NCI-H1105 (cell line): ENCODE measurements at places on chromosomes 1 and 21.

- DNase-seq = no peak
Observed at GRCh38 chr1:50955116-50955515, 5.0 kb downstream of the FAF1 start.

- no peak for DNase-seq
Observed at GRCh38 chr1:7117399-7118281, 332.4 kb downstream of the CAMTA1 start.

- DNase-seq = no peak
Observed at GRCh38 chr1:1815606-1816281, 37.5 kb upstream of the NADK start.

DNA sequence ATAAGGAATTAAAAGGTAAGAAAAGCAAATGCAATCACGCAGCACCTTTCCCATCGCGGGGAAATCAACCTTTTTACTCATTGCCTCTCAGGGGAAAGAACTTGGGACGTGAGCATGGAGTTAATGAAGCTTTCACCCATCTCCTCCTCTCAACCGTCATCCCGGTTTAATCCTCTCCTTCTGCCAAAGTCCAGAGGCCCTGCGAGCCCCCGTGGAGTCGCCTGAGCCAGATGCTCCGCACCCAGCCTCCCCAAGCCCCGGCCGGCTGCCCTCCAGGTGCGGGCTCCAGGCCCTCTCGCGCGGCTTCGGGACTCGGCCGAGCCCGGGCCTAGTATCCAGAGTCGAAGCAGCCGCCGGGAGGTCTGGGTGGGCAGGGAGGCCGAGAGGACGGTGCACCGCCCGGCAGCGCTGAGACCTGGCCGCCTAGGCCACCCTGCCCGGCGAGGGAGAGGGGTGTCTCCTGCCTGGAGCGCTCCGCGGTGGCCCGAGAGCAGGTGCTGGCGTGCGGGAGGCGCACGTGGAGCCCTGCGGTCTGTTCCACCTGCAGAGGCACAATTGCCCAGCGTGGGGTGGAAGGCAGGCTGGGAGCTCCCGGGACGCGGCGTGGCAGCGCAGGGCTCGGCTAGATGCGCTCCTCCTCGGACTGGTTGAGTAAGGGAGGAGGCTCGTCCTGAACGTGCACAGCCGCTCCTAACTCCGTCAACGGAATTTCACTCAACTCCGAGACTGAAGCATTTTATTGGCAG lies 218.5 kb downstream of the SDCCAG8 start:
- DNase-seq = no peak

DNA sequence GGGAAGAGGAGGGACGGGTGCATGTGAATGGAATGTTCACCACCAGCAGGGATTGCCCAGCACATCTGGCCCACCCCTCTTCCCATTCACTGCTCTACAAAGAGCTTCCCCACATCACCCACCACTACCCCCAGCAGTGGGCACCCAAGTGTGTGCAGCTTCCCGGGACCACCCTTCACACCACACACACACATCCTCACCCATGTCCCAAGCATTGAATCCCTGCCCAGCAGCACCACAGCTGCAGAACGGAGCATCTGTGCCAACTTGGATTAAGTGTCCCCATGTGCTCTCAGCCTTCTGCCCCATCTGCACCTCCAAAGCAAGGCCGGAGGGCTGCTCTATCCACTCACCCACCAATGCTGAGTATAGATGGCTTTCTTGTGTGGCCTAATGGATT lies 141.4 kb downstream of the PSMG1 start:
- no peak for DNase-seq

DNA sequence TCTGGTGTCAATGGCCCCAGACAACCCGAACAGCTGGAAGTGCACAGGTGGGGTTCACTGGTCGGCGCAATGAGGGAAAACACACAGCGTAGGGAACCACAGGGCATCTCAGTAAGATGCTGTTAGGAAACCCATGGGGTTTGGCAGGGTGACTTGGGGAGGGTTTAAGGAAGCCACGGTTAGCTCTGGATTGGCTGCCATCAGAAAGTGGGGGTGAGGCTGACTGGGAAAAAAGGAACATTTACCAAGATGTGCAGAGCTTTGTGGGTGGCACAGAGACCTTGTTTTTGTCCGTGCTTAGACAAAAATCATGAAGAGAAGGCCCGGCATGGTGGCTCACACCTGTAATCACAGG lies 11.0 kb downstream of the ALDH4A1 start:
- DNase-seq = no peak

- peak; percentile 85 for DNase-seq
Observed at GRCh38 chr1:188170411-188170810, 1341.7 kb downstream of the PLA2G4A start.

GRCh38 chr1:228098323-228098931 lies 4.7 kb downstream of the C1orf35 start:
- no peak for DNase-seq

DNA sequence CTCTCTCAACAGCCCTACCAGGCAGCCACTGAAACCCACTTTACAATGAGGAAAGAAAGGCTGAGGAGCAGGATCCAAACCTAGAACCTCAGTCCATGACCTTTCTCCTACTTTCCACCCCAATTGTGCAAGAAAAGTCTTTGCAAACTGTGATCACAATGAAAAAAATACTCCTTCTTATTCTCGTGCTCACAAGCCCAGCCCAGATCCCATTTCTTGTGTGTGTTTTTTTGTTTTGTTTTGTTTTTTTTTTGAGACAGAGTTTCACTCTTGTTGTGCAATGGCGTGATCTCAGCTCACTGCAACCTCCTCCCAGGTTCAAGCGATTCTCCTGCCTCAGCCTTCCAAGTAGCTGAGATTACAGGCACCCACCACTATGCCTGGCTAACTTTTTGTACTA lies 97.7 kb downstream of the CRYAA start:
- DNase-seq = no peak

- DNase-seq = no peak
Observed at GRCh38 chr1:41385398-41386195, 24.4 kb downstream of the FOXO6 start.

GRCh38 chr1:212791261-212791675 lies 309 bp downstream of the NSL1 start:
- DNase-seq = no peak

GRCh38 chr21:27201197-27201596 lies 234.3 kb upstream of the ADAMTS5 start:
- no peak for DNase-seq

- DNase-seq = no peak
Observed at GRCh38 chr1:235996048-235996785, 68.7 kb downstream of the NID1 start.

GRCh38 chr1:94622757-94623156 lies 81.2 kb upstream of the F3 start:
- no peak for DNase-seq

DNA sequence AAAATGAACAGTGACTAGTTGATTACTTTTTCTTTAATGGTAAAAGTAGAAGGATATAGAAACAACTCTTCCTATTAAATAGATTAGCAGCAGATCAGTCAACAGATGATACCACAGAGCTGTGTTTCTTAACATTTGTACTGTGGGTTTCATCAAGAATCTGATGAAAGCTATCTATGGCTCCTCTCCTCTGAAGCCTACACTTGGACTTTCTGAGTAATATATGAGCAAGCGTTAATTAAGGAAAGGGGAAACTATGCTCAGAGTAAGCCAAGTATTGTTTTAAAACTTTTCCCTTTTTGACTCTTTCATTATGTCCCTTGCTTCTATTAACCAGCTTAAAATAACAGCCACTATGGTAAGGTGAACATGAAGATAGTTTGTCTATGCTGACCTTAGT lies 10.8 kb downstream of the ARID4B start:
- no peak for DNase-seq

GRCh38 chr21:15604413-15604812 lies 125.4 kb upstream of the USP25 start:
- DNase-seq = no peak

GRCh38 chr1:221335161-221336101 lies 406.5 kb downstream of the DUSP10 start:
- DNase-seq = no peak

DNA sequence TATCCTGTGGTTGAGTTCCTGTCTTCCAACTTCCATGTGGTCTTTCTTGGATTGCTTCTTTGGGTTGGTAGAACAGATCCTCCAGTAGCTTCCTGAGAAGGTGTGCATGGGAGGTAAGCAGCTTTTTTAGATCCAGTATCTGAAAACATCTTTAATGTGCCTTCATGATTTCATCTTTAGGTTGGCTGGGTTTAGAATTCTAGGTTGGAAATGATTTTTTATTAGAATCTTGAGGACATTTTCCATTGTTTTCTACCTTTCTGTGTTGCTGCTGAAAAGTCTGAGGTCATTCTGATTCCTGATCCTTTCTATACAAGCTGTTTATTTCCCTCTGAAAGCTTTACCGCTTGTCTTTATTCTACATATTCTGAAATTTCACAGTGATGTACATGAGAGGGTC lies 94.8 kb downstream of the PEX14 start:
- no peak for DNase-seq

- no peak for DNase-seq
Observed at GRCh38 chr1:91073299-91073698, 51.5 kb upstream of the ZNF644 start.

DNA sequence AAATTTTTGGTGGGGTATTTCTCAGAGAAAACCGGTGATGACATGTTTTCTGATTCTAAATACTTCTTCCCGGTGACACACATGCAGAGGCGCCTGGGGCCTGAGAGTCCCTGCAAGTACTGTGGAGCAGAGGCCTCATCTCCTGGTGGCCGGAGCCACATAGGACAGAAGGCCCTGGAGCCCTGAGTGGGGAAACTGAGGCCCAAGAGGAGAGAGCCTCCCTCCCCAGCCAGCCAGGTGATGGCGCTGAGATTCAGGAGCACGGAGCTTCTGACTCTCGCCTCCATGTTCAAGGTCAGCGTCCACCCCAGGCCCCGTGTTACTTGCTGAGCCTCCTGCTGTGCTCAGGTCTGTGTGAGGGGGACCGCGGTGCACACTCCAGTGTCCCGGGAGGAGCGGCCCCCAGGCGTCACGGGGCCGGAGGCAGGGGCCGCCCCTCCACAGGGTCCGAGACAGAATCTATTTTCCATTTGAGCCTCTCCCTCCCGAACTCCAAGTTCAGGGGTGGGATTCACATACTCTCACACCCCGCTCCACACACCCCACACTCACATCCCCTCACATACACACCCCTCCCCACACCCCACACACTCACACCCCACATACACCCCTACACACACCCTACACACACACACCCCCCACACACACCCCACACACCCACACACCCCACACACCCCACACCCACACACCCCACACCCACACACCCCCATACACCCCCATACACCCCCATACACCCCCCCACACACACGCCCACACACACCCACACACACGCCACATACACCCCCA lies 43.8 kb downstream of the SLX9 start:
- DNase-seq = no peak

- DNase-seq = no peak
Observed at GRCh38 chr1:74834261-74834660, 101.3 kb downstream of the TYW3 start.

DNA sequence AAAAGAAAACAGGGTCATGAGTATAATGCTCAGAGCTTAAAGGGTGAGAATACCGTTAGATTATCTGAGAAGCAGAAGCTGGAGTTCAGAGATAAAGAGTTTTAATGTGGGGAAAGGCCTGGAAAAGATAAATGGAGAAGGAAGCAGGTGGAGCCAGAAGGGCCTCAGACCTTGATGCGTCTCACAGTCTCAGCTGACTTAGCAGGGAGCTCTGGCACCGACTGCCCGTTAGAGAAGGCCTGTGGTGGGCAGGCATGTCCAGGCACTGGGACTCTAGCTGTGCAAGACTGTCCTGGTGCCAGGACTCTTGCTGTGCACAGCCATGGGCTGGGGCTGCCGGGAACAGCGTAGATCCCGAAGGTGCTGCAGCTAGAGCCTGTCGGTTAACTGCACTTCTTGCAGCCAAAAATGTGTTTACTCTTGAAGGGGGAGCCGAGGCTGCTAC lies 3.8 kb upstream of the SLAMF9 start:
- DNase-seq = no peak

GRCh38 chr1:20370698-20371097 lies 80.0 kb downstream of the VWA5B1 start:
- peak; percentile 59 for DNase-seq

DNA sequence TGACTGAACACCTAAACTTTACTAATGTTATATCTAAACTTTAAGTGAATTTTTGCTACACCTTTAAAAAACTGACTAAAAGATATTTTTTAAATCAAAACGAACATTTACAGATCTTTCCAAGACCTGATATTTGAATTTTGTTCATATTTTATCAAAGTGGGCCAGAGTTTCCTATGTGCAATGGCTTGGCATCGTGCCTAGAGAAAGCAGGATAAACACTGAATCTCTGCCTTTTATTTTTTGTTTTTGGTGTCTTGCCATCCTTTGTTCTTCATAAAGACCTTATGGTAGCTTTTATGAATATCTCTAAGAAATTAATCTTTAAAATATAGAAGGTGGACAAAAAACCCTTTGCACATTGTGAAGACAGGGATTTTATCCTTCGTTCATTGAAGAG lies 25.8 kb upstream of the VPS26C start:
- no peak for DNase-seq

GRCh38 chr1:2573250-2573920 lies 13.2 kb upstream of the PRXL2B start:
- no peak for DNase-seq

DNA sequence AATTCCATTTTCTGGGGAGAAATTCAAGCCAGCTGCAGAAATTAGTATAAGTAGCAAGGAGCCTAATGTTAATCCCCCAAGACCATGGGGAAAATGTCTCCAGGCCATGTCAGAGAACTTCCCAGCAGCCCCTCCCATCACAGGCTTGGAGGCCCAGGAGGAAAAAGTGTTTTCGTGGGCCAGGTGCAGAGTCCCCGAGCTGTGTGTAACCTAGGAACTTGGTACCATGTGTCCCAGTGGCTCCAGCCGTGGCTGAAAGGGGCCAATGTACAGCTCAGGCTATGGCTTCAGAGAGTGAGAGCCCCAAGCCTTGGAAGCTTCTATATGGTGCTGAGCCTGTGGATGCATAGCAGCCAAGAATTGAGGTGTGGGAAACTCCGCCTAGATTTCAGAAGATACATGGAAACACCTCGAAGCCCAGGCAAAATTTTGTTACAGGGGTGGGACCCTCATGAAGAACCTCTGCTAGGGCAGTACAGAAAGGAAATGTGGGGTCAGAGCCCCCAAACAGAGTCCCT lies 286.3 kb downstream of the MATN1 start:
- no peak for DNase-seq

- no peak for DNase-seq
Observed at GRCh38 chr1:72221811-72222210, 60.5 kb downstream of the NEGR1 start.

GRCh38 chr21:15365751-15366392 lies 301.1 kb upstream of the NRIP1 start:
- no peak for DNase-seq

DNA sequence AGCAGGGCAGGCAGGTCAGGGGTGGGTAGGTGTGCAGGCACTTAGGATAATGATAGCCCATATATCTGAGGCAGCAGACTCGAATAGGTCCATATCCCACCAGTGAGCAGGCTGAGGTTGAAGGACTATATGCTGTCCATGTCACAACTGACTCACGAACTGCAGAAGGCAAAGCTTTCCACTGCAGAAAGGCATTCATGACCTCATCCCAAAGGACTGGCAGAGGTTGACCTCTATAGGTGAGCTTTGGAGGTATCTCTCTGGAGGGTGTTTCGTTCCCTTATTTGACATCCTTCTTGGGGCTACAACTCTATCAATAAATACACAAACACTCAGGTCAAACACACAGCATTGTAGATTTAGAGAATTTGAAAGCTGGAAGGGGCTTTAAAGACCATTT lies 42.8 kb upstream of the MARK1 start:
- DNase-seq = no peak

GRCh38 chr21:39612233-39613040 lies at the start of gene B3GALT5:
TSS of gene B3GALT5 (plus strand) at chr21:39612940. CDS start at chr21:39660560, 47,620 bp downstream.
- peak; percentile 32 for DNase-seq

- no peak for DNase-seq
Observed at GRCh38 chr1:228286505-228287417, 78.9 kb downstream of the OBSCN start.

- no peak for DNase-seq
Observed at GRCh38 chr1:94729267-94729666, 90.9 kb upstream of the SLC44A3 start.
